Heart right ventricle (tissue), 16 donors: ENCODE measurements at places on chromosomes 12 and 14. TPM values are rescaled to one million over a fixed set of nuclear protein-coding genes. Genes with fewer than 3 reads are reported as not detected.

- no peaks in the 10 kb centered on the region for H3K36me3 ChIP-seq
- H3K4me3 ChIP-seq: no peak overlapping the region
- H3K27ac ChIP-seq: no peak overlapping the region
- no peaks in the 10 kb centered on the region for H3K27me3 ChIP-seq
- H3K4me1 ChIP-seq: no peaks in the 10 kb centered on the region
- DNase-seq: no peak
Measured at GRCh38 chr12:71166862-71167496, 9.2 kb upstream of the TSPAN8 start.

- no peaks in the 10 kb centered on the region for H3K27me3 ChIP-seq
- no peak for DNase-seq
- no peak overlapping the region for H3K4me3 ChIP-seq
- H3K36me3 ChIP-seq: no peaks in the 10 kb centered on the region
Measured at GRCh38 chr12:22287776-22288621, 46.5 kb downstream of the ST8SIA1 start.

The SDSL gene
- total RNA-seq: 12.6 TPM

The INSM2 gene
- not detected for total RNA-seq
